ENCODE measurements at places on chromosomes 5 and 9.

- no peak for DNase-seq
Observed at GRCh38 chr5:88886746-88887341, 3.9 kb upstream of the MEF2C start.

GRCh38 chr9:123361731-123362510, 5.9 kb downstream of the CRB2 start:
- DNase-seq: no peak

DNA sequence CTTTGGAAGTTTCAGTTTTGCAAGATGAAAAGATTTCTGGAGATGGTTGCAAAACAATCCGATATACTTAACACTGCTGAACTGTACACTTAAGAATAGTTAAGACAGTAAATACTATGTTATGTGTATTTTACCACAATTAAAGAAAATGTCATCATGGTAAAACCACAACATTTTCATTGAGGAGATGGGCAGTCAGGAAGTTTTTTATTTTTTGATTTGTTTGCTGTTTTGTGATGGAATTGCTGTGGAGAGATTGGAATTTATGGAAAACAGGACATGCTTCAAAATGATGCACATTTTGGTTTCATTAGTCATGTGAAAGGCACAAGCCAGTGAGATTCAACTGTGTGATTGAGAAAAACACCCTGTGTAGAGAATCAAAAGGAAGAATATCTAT, 90.5 kb upstream of the AGXT2 start:
- no peak for DNase-seq

GRCh38 chr5:43256261-43256966, 56.8 kb downstream of the HMGCS1 start:
- DNase-seq: no peak

- no peak for DNase-seq
Observed at GRCh38 chr5:96048763-96049162, 87.1 kb upstream of the ELL2 start.

GRCh38 chr9:127089631-127090081, 32.8 kb downstream of the ANGPTL2 start:
- no peak for DNase-seq

DNA sequence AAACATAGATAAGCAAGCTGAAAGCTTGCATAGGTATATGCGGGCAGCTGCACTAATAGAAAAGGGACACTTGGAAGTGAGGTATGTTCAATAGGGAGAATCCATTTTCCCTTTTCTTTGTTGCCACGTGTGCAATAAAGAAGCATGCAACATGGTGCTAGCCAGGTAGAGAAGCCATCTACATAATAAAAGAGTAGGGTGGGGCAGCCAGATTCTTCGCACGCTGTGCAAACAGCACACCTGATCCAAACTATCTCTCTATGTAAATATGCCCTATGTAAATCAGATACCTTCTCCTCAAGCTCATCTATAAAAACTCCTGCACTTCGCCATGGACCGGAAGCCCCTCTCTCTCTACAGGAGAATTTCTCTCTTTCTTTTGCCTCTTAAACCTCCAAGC, 91.9 kb upstream of the C9orf72 start:
- no peak for DNase-seq

- no peak for DNase-seq
Observed at GRCh38 chr9:130660683-130661450, 3.5 kb upstream of the PRDM12 start.

DNA sequence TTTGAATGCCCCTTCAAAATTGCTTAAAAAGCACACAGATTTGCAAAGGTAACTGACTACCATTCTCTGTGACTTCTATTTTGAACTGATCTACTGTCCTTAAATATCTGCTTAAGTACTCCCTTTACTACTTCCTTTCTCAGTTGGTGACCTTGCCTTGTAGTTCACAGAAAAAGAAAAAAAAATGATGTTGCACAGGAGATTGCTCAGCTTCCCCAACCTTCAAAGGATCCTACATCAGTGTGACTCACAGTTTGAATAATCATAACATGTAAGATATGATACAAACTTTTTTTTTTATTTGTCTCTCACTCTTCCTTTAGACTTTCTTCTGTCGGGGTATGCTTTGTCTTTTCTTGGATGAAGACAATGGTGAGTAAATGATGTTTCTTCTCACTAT, 1029.6 kb downstream of the CDH12 start:
- no peak for DNase-seq

DNA sequence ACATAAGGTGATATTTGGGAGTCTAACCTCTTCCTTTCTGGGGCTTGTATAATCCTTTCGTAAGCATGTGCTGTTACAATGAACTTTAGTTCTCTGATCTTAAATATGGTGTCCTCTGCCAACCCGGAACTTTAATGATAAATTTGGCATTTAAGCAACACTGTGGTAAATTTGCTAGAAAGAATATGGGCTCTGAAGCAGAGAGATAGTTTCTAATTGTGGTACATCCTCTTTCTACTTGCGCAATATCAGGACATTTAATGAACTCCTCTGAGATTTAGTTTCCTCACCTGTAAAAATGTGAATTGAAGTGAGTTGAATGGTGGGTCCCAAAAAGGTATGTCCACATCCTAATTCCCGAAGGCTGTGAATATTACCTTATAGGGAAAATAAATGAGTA, 364.7 kb downstream of the CAAP1 start:
- DNase-seq: no peak

GRCh38 chr5:28324174-28324573, 1285.8 kb upstream of the CDH9 start:
- no peak for DNase-seq

DNA sequence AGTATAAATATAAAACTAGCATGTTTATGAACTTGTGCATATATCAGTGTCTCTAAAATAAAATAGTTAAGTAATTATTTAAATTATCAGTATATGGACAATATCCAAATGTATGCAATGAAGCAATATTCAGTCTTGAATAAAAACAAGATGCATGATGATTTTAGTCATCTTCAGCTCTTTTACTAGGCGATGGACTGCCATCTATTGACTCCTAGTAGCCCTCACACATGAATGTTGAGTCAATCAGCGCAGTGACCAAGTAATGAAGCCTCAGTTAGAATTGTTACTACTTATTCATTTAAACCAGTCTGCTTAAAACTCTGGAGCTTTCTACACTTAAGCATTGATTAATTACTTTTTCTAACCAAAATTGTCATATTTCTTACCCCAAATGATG, 92.9 kb upstream of the GRHPR start:
- no peak for DNase-seq

DNA sequence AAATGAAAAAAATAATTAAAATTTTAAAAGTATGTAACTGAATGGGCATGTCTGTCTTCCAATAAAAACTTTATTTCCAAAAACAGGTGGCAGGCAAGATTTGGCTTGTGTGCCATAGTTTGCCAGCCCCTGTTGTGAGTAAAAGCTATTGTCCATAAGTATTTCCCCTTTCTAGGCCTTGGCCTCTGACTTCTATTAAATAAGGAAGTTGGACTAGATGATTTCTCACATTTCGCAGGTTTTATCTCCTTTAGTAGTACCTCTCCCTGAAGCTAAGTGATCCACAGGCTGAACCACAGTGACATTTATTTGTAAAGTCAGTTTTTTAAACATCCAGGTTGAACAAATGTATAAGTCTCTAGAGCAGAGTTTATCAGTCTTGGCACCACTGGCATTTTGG, 41.3 kb downstream of the RECK start:
- DNase-seq: no peak

- DNase-seq: no peak
Observed at GRCh38 chr9:37669232-37669631, 18.5 kb downstream of the FRMPD1 start.

GRCh38 chr5:83482961-83483360, 11.4 kb downstream of the VCAN start:
- DNase-seq: no peak

DNA sequence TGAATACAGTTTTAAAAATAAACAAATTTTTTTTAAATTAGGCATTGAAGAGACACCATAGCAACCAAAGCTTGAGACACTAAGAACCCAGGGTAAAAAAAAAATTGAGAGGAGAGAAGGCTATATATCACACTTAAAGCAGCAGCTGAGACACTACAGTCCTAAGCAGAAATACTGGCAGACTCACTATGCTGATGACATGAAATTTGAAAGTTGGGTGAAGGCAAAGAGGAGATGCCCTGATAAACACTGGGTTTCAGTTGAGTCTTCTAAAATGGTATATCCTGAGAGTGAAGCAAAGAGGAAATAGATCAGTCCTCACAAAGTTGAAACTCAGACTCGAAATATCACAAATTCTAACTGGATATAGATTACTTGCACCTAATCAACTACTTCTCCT, 419.9 kb upstream of the CDH9 start:
- DNase-seq: no peak

GRCh38 chr5:178793151-178793550, 62.7 kb upstream of the ZNF354A start:
- DNase-seq: no peak

DNA sequence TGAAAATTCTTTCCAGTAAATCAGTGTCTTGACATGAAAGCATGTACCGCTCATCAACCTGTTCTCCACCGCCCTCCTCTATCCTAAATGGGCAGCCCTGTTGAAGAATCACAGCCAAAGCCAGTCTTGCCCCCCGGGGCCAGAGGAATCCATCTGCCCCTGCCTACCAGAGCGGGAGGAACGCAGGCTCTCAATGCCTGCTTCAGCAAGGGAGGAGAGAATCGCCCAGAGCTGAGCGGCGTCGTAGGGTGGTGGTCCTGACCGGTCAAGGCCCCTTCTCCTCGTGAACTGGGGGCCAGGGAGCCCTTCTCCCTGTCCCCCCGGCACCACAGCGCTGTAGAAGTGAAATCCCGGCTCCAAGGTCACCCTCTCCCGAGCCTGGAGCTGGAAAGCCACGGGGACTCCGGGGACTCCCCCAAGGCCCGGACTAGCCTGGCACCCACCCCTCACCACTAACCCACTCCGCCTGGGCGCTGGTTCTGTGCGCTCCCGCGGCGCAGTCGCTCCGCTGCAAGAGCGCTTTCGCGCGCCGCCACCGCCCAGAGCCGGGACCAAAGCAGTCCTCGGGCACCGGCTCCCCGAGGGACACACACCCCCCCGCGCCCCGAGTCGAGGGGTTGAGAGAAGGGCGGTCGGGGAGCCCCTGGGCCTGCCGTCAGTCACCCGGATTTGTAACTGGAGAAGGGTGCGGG, 718 bp upstream of the TMEM215 start:
- no peak for DNase-seq

DNA sequence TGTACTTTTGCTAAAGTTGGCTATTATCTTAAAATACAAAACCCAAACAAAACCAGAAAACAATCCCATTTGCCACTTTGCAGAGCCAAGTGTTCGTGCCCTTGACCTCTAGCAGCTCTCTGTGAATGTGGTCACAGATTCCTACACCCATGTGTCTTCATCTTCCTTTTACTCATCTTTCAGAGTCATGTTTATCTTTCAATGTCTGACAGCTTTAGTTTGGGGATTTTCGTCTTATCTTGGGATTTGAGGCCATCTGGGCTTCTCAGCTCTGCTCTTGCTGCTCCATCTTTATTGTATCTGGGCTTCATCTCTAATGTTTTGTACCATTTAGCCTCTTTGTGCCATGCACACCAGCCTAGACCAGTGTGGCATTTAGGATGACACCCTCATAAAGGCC, 81.0 kb downstream of the DAPK1 start:
- DNase-seq: no peak

- no peak for DNase-seq
Observed at GRCh38 chr5:98929710-98930298, 997 bp upstream of the CHD1 start.

- DNase-seq: no peak
Observed at GRCh38 chr9:87498046-87498810, 561 bp downstream of the DAPK1 start.

GRCh38 chr9:123326662-123327093, 29.3 kb upstream of the CRB2 start:
- no peak for DNase-seq

GRCh38 chr5:67311208-67311607, 114.6 kb upstream of the CD180 start:
- no peak for DNase-seq

DNA sequence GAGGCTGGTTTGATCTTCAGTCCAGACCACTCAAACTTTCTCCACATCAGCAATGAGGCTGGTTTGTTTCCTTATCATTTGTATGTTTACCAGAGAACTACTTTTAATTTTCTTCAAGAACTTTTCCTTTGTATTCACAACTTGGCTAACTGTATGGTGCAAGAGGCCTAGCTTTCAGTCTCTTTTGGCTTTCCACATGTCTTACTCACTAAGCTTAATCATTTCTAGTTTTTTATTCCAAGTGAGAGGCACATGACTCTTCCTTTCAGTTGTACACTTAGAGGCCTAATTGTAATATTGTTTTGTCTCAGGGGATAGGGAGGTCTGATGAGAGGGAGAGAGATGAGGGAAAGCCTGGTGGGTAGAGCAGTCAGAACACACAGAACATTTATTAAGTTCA, 554.0 kb upstream of the ARRDC3 start:
- DNase-seq: no peak

- no peak for DNase-seq
Observed at GRCh38 chr9:132989414-132989996, 11.0 kb downstream of the GFI1B start.

GRCh38 chr5:115209279-115209678, 39.6 kb upstream of the TRIM36 start:
- DNase-seq: peak; percentile 5

- DNase-seq: no peak
Observed at GRCh38 chr5:98911280-98912040, 17.3 kb downstream of the CHD1 start.

GRCh38 chr5:169577951-169578350, 5.6 kb upstream of the SPDL1 start:
- DNase-seq: no peak

DNA sequence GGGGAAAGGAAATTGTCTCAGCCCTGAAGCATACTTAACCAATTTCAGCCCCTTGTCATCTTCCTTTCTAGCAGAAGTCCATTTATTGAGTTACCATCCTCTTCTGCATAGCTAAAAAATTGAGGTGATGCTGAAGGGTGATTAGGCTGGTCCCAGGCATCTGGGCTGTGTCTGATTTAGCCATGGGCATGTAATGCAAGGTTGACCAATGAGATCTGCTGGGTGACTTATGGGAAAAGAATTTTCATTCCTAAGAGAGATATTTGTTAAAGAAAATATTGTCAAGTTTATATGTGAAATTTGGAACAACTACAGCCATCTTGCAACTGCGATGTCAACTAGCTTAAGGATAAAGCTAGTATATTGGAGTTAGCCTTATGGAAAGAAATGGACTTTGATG, 5.1 kb downstream of the ITGA2 start:
- DNase-seq: no peak

DNA sequence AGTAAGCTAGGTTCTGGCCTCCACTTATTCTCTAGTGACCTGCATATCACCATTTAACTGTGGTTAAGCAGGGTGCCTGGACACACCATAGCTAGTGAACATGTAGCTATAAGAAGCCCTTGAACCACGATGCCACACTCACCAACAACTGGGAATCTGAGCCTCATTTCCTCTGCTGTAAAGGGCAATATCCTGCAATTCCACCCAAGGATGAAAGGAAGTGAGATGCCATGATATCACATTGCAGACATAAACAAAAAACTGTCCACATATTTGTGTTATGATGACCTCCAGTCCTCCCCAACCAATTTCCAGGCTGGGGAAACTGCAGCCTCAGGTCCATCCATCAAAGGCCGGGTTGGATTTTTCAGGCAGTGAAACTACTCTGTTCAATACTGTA, 10.4 kb downstream of the TNIP1 start:
- DNase-seq: no peak

- no peak for DNase-seq
Observed at GRCh38 chr5:142512043-142513042, 173.5 kb downstream of the FGF1 start.
